AG09309 (cell line): ENCODE measurements at places on chromosomes 12 and 14.
A peak's percentile ranks its signal among the peaks of the same experiment; 100 is the strongest.

- DNase-seq, result peak; percentile 75
Measured at GRCh38 chr12:104656921-104657320, 200.2 kb downstream of the CHST11 start.

GRCh38 chr12:94458877-94459727, 565 bp downstream of the CEP83 start:
- no peak for DNase-seq

DNA sequence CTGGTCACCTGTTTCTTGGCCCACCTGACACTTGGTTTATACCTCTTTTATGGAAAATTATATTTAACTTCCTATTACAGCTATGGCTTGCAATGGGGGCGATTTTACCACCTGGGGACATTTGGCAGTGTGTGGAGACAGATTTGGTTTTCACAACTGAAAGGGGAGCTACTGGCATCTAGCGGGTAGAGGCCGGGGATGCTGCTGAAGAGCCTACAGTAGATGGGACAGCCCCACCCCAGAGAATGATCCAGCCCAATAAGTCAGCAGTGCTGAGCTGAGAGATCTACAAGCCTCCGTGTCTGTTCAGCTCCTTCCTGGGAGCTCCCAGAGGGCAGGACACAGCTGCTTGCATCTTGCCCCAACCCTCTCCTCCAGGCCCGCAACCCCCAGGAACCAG, 302.8 kb downstream of the CACNA1C start:
- DNase-seq, result no peak

DNA sequence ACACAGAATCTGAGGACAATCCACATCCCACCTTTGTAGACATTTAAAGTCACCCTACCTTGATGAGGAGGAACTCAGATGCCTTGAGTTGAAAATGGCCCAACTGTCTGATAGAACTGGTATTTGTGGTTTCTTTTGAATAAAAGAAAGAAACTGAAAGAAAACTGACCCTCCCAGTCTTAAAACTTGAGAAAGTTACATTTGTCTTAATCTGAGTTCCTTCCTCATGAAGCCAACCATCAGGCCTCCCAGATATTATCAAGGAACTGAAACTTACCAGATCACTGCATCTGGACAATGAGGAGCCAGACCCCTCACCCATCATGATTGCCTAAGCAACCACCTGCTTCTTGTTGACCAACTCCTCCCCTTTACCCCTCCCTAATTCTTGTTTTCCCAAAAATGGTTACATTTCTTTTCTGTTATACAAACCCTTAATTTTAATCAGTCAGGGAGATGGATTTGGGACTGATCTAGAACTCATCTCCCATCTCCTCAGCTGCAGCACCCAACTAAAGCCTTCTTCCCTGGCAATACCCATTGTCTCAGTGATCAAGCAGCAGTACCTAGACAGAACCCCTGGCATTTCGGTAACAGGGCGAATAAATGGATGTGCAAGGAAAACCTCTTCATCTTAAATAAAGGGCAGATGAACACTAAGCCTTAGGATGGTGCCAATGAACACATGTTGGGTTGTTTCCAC, 72.0 kb upstream of the RESF1 start:
- no peak for DNase-seq

- DNase-seq, result no peak
Measured at GRCh38 chr12:128387811-128388422, 120.9 kb downstream of the TMEM132C start.

DNA sequence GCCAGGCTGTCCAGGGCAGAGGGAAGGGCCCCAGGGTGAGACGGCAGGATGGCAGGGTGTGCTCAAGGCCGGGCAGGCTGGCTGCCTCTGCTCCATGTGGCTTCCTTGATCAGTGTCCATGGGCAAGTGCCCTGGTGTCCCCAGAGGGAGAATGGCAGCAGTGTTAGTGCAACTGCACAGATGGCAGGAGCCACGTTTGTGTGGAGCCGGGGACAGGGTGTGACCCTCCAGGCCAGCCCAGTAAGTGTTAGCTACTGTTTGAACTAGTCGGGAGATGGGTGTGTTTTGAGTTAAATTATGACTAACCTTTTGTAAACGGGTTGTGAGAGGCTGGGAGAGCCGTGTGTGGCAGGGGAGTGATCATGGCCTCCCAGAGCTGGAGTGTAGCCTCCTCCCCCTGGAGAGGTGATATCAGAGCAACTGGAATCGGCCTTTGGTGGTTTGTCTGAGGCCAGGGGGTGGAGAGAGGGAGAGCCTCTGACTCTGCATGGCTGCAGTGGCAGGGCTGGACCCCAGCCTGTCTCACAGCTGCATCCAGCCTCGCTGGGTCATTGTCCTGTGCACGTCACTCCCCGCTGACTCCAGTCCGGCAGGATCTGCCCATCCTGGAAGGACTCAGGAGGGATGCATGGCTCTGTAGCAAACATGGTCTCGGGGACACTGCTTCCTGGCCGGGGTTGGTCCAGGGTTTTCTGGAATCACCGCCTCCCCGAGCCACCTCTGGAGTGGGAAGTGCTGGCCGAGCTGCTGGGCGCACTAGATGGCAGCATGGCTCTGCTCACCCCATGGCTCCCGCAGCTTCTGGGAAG, 27.8 kb downstream of the AACS start:
- DNase-seq, result peak; percentile 16

DNA sequence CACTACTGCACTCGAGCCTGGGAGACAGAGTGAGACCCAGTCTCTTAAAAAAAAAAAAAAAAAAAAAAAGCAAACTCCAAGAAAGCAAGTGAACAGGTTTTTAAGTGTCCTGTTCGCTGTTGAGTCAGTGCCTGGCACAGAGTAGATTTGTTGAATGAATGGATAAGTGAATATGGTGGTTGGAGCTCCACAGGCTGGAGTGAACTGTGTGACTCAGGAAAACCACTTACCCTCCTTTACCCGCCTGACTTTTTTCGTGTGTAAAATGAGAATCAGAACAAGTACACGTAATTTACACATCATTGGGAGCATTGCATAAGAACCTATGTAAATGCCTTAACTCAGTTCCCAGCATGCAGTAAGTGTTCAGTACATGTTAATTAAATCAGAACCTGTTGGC, 24.0 kb upstream of the ESRRB start:
- DNase-seq, result no peak

GRCh38 chr14:33736979-33737378, 213.9 kb downstream of the EGLN3 start:
- no peak for DNase-seq

GRCh38 chr14:86915406-86915805, 1077.6 kb downstream of the GALC start:
- DNase-seq, result no peak

DNA sequence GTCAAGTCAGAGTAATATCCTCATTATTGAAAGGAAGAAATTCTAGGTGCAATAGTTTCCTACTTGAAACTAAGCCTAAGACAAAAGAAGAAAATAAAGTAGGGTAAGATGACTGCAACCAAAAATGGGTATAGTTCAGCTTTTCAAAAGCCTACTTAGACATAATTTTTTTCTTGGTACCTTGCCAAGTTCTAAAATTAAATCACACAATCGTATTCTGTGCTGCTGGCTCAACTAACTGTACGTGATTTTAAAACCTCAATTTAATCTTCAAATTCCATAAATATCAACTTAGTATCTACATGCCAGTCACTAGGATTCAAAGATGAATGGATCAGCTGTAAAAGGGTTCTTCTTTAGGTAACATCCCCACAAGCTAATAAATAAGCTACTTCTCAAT, 56.9 kb downstream of the SCAF11 start:
- DNase-seq, result no peak

DNA sequence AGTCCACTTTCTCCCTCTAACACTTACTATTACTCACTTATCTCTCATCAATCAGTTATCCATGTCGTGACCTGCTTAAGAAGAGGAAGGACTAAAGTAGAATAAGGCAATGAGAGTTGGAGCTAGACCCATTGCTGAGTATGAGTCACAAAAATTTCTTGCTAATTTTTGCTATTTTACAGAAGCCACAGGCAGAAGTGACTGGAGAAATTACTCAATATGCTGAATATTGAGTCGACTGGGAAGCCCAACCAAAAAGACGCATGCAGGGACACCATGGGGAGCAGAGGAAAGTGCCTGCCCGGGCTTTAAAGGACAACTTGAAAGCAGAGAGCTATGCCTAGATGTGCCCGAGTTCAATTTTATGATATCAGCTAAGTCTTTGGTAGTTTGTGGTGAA, 115.4 kb upstream of the FOXG1 start:
- no peak for DNase-seq

GRCh38 chr12:57893431-57894353, 47.2 kb upstream of the CTDSP2 start:
- DNase-seq, result peak; percentile 88

- DNase-seq, result no peak
Measured at GRCh38 chr12:45828402-45828801, 98.9 kb downstream of the ARID2 start.

DNA sequence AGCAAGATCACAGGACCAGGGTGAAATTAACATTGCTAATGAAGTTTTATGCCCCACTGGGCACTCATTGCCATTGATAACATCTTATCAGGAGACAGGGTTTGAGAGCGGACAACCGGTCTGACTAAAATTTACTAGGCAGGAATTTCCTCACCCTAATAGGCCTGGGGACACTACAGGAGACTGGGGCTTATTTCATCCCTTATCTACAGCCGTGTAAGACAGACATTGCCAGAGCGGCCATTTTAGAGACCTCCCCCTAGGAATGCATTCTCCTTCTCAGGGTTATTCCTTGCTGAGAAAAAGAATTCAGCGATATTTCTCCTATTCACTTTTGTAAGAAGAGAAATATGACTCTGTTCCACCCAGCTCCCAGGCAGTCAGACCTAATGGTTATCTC, 8.3 kb downstream of the OR4K17 start:
- no peak for DNase-seq

GRCh38 chr14:99755629-99756603, 37.3 kb upstream of the EML1 start:
- DNase-seq, result peak; percentile 79

DNA sequence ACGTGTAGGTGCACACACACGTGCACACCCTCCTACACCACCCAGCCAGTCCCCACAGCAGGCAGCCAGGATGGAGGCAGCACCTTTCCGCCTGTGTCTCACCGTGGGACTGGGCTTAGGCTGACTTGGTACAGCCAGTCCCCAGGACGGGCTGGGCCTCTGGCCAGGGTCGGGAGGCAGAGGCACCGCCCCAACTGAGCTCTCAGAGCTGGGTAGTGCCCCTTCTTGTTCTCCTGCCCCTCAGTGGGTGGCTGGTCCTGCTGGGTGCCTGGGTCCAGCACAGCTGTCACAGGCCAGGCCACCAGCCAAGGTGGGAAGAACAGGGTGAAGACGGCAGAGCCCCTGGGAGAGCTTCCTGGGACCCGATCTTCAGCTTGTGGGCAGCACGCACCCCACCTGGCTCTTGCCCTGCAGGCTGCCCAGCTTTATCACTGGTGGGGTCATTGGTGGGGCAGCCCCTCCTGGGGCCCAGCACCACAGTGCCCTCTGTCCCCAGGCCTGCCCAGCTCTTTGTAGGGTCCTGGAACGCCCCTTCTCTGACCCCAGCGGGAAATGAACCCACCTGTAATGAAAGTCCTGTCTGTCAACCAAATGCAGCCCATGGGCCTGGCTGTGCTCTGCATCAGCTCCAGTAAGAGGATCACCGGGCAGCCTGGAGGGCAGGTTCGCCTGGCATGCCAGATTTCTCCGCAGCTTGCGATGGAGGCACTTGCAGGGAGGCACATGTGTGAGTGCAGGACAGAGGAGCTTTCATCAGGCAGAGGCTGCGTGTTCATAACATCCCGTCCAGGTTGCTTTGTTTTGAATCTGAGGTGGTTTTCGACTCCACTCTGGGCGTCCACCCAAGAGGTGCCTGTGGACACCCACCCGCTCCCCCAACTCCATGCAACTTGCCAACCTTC, 14.7 kb downstream of the CDCA4 start:
- no peak for DNase-seq

GRCh38 chr14:105499256-105500035, 8.4 kb downstream of the TEDC1 start:
- no peak for DNase-seq

- DNase-seq, result no peak
Measured at GRCh38 chr14:76138119-76138757, 13.5 kb upstream of the GPATCH2L start.

- peak; percentile 67 for DNase-seq
Measured at GRCh38 chr12:89040146-89040964, 311.9 kb downstream of the DUSP6 start.
